Epithelial cell of proximal tubule (primary cell): ENCODE measurements at places on chromosomes 1 and 21.

GRCh38 chr1:206608108-206608698 lies 4.1 kb downstream of the EIF2D start:
- no peak for DNase-seq

GRCh38 chr1:242146652-242147051 lies 147.8 kb upstream of the MAP1LC3C start:
- DNase-seq: no peak

GRCh38 chr1:51203121-51203873 lies 32.8 kb upstream of the RNF11 start:
- no peak for DNase-seq

DNA sequence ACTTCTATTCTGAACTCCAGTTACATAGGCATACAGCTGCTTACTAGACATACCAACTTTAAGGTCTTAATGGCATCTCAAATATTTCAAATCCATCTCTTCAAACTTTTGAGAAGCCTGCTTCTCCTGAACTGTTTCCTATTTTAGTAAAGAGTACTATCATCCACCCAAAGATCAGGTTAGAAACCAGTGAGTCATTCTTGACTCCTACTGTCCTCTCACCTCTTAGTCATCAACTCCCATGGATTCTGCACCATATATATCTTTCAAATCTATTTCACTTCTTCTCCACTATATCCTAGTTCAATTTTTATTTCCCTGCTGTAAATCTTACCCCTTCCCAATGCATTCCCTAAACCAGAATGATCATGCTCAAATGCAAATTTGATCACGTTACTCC lies 18.1 kb upstream of the BEND5 start:
- DNase-seq: no peak

DNA sequence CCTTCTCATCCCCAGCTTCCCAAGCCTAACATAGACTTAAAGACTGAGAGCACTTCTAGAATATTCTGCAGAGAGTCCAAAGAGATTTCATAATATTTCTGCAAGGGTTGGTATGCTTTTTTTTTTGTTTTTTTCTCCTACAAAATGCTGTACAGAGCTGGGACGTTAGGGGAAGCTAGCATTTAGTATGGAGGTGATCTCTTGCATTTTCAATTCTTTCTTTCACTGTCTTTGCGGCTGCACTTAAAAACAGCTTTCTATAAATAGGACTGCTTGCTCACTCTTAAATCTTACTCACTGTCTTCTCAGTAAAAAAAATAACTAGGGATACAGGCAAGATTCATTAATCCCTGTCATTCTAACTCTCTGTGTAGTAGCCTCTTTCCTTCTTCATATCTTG lies 7.4 kb downstream of the DSCAM start:
- DNase-seq: no peak

DNA sequence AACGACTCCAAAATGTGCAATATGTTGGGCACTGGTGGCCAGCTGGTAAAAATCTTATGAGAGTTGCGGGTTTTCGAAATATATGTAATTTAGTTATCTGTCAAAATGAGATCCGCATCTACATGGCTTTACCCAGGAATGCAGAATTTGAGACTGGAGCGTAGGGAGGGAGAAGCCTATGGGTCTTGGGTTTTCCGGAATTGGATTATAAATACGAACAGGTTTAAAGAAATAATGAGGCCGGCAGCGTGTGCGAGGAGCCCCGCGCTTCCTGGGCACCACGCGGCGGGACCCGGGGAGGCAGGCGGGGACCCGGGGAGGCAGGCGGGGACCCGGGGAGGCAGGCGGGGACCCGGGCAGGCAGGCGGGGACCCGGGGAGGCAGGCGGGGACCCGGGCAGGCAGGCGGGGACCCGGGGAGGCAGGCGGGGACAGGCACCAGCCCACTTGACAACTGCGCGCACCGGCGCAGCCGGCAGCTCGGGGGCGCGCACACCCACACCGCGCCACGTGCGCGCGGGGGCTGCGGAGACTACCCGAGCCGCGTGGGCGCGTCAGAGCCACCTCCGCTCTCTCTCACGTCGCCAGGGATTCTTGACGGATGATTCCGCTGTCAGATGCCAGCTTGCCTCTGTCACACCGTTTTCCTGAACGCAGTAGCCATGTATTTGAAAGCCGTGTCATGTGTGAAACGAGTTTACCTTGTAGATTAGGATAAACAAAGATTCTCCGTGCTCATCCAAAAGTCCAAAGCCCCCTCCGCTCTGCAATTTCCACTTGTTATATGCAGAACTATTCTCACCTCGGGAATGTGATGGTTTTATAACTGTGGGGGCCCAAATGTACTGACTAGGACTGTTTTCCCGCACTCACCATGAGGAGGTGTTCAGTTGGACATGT lies 54.3 kb upstream of the HNRNPU start:
- DNase-seq: no peak

- DNase-seq: no peak
Observed at GRCh38 chr1:178621822-178622221, 103.2 kb upstream of the RALGPS2 start.

DNA sequence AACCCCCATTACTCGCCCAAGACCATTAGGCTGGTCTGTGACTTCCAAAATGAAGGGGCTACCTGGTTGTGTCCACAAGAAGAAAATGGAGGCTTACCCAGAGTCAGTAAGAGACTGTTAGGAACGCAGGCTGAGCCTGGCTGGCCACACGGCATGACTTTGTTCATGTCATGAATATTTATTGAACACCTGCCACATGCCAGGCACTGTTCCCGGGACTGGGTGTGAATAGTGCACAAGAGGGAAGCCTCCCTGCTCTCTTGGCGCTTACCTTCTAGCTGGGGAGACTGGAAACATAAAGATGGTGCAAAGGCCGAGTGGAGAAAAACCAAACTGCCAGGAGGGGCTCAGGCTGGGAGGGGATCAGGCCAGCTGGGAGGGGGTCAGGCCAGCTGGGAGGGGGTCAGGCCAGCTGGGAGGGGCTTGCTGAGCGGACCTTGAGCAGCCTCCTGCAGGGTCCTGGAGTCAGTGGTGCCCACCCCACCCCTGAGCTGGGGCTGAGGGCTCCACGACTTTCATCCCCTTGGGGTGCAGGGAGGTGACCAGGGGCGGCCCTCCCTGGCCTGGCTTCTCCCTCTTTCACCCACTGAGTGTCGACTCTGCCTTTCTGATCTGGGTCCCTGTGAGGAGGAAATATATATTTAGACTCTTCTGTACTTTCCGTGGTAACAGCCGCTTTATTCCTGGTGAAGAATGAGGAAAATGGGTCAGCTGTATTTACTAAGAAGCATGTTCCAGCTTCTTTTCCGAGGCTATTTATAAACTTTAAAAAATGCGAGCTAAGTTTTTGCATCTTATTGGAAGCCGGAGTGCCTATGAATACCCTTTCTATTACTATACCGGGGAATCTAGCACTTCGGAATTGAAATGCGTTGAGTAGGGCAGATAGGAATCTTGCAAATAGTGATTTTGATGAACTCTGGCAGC lies 139.0 kb downstream of the CAMTA1 start:
- DNase-seq: no peak

- no peak for DNase-seq
Observed at GRCh38 chr1:109903376-109903930, 7.2 kb upstream of the CSF1 start.

- DNase-seq: no peak
Observed at GRCh38 chr1:38030596-38031512, 15.7 kb downstream of the POU3F1 start.

GRCh38 chr1:197675583-197676208 lies 99.6 kb downstream of the DENND1B start:
- DNase-seq: no peak

DNA sequence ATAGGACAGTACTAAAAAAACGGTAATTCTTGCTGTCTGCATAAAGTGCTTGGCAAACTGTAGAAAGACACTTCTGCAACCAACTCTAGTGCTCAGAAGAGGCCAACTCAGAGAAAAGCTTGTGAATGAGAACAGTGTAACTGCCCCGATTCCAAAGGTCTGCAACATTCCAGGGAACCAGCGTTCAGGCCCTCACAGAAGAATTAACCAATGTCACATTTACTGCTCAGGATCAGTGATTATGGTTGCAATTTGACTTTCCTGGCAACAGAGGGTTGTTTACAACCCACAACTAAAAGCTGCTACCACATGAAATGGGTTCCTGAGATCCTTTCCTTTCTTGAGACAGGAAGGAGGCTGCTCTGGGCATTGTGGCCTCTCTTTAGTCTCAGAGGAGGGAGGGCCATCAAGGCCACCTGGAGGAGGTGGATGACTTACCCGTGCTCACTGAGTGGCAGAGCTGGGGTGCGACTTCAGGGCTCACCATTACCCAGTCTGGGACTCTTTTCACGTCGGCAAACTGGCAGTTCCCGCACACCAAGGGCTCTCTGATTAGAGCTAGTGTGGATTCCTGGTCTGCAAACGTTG lies 15.3 kb downstream of the SRSF4 start:
- DNase-seq: peak; percentile 89

GRCh38 chr1:90715309-90715708 lies 1.8 kb downstream of the BARHL2 start:
- DNase-seq: no peak

DNA sequence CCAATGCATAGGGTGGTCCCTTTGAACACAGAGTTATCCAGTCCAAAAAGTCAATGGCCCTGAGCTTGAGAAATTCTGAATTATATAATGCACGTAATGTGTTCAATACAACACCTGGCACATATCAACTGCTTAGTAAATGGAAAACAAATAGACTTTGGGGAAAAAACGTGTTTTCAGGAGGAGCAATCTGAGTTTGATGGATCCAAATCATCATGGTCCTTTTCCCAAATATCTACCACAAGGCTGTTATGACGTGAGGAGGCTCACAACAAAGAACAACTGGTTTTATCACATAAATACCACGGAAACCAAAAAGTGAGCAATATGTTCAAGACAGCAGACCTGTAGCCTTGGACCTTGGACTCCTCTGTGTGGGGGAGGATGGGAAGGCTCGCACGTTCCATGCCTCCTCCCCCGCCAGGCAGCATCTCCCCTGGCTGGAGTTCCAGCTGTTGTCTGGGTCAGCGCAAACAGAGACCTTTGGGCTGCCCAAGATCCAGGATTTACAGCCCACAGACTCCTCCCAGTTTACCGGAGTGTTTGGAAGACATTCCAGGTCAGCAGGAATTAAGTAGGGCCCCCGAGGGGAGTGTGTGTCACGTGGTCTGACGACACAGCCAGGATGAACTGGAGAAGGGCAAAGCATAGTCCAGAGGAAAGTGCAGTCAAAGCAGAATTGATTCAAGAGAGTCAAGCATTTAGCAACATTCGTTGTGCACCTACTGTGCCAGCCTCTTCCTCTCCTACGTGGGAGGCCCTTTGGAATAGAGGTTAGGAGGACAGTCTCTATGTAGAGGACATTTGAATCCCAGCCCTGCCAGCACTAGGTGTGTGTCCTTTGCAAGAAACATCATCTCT lies 32.2 kb upstream of the MED18 start:
- peak; percentile 61 for DNase-seq

DNA sequence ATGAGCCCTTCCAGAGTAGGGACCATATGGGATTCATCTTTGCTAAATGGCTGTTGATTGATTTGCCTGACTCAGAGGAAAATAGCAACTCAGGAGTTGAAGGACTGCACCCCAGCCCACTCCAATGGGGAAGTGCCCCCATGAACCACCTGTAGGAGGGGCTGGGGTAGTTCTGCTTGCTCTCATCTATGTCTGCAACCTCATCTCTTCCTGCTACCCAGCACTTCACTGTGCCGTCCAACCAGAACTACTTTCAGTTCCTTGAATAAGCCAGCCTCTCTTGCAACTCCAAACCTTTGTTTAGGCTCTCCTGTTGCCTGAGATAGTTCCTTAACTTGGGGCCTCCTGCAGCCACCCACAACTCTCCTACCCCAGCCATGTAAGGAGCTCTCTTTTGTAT lies 26.6 kb downstream of the BEND5 start:
- DNase-seq: no peak

GRCh38 chr1:100538913-100539835 lies 1.2 kb downstream of the GPR88 start:
- DNase-seq: no peak

- DNase-seq: peak; percentile 77
Observed at GRCh38 chr1:22747021-22747734, 36.5 kb downstream of the EPHB2 start.

DNA sequence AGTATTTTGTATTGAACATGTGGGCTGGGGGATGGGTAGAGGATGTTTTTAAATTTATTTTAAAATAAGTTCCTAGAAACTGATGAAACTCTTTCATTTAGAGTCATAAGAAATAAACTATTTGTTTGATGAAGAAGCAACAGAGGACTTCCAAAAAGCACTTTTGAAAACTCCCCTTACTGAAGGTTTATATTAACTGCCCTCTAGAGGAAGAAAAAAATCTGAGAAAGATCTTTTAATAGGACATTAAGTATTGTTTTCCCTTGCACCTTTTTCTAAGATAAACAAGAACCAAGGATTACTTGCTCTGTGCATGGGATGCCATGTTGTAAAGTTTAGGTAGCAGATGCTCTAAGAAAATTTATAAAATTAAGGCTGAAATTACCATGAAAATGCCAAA lies 14.1 kb downstream of the DISP1 start:
- no peak for DNase-seq

DNA sequence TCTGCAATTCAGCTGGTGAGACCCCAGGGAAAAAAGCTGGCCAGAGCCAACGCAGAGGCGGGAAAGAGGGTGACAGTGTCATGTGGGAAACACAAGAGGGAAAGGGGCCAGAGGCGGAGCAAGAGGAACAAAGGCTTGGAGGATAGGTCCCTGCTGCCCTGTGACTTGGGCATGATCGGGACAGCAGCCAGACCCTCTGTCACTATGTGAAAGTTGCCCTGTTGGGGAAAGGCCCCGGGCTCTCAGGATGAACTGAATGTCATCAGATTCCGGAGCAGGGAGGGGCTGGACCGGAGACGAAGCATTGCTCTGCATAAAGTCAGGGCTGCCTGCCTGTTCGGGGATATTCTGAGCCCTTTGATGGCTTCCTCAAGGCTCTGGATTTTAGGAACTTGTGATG lies 5.7 kb upstream of the ELF3 start:
- DNase-seq: no peak

DNA sequence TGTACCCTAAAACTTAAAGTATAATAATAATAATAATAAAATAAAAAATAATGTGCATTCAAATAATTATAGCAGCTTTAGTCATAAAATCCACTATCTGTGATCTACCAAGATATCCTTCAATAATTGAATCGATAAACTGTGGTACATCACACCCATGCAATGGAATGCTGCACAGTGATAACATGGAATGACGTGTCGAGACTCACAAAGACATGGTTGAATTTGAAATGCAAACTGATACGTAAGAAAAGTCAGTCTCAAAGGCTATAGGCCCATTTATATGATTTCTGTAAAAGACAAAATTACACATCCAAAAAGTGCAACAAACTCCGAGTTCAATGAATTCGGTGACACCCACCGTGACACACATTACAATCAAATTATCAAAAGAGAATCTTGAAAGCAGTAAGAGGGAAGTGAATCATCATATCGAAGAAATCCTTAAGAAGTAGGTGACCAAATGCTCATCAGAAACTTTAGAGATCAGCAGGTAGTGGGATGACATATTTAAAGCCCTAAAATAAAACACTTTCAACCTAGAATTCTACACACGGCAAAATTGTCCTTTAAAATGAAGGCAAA lies 5.2 kb upstream of the SPRR2E start:
- no peak for DNase-seq

GRCh38 chr1:229440851-229441537 lies 7.1 kb upstream of the ACTA1 start:
- no peak for DNase-seq

GRCh38 chr21:31720330-31720729 lies 11.6 kb downstream of the SCAF4 start:
- DNase-seq: no peak

- no peak for DNase-seq
Observed at GRCh38 chr1:51316846-51317120, 13.6 kb downstream of the TTC39A start.
